ENCODE measurements at places on chromosomes 7 and 10.

GRCh38 chr10:21417172-21417712 lies 108.2 kb downstream of the SKIDA1 start:
- no peak for DNase-seq

- no peak for DNase-seq
Observed at GRCh38 chr10:7493996-7494395, 83.2 kb upstream of the SFMBT2 start.

- no peak for DNase-seq
Observed at GRCh38 chr7:28808796-28809533, 149.2 kb downstream of the TRIL start.

- DNase-seq: no peak
Observed at GRCh38 chr7:50954245-50954644, 171.5 kb upstream of the GRB10 start.

DNA sequence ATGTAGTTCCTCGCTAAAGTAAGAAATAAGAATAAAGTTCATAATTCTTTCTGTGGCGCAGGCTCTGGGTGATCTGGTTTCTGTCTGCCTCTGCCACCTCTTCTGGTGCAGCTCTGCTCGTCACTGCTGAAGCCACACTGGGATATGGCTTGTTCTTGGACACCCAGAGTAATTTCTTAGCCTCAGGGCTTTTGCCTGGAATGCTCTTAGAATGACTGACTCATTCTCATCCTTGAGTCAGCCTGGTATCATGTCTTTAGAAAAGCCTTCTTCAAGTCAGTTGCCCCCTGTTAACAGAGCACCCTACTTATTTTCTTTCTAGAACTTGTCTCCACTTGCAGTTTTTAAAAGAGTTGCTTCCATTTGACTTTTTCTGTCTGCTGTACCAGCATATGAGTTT lies 2.0 kb downstream of the ZSCAN25 start:
- no peak for DNase-seq

DNA sequence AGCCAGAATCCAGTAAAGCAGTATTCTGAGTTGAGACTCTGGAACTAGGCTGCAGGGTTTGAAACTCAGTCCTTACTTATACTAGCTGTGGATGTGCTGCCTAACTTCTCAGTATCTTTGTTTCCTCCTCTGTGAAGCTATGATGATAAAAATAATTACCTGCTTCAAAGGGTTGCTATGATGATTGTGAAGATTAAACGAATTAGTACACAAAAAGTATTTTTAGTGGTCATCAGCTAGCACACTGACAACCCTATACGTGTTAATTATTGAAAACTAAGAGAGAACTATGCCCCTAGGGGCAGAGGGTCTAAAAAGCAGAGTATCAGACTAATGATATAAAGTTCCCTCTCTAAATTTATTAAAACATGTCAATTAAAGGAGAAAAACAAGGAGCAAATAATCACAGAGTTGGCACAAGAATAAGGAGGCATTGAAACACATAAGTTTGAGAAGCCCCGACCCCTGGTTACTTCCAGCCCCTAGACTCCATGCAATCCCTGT lies 34.4 kb upstream of the ADD3 start:
- no peak for DNase-seq

DNA sequence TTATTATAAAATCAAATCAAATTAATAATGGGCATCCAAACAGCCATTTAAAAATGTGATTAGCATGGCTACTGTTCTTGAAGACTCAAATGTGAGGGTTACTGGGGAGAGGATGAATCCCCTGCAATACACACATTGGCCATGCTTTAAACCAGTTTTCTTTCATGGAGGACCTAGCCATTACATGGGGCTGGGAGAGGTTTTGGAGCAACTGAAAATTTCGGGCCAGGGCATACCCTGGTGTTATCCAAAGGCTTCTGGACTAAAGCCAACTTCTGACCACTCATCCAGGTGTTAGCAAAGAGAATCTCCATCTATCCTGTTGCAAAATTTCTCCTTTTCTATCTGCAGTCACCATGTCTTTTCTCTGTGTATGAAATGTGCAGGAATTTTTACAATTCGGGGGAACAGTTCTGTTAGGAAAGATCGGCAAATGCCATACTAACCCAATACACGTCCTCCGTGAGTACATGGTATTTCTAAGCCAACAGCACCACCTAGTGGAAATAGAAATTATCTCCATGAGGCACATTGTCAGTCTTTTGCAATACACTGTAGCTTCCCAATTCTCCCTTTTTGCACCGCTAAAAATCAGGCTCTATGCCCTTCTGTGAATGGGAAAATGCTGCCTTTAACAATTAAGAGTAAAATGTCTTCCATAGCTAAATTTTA lies 47.0 kb upstream of the ZNF107 start:
- DNase-seq: no peak

DNA sequence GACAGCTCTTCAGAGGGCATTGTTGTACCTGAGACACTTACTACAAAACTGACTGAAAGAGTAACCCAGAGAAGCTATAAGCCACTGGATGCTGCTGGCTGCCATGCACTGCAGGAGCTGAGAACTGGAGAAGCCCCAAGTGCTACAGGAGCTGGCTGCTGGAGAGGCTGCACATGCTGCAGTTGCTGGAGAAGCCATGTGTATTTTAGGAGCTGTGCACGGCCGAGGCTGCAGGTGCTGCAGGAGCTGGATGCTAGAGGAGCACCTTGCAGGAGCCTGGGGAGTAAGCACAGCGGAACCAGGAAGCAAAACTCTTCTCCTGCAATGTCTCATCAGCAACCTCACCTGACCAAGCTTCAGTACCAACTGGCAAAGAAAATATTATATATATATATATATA lies 45.5 kb downstream of the STEAP1B start:
- no peak for DNase-seq

DNA sequence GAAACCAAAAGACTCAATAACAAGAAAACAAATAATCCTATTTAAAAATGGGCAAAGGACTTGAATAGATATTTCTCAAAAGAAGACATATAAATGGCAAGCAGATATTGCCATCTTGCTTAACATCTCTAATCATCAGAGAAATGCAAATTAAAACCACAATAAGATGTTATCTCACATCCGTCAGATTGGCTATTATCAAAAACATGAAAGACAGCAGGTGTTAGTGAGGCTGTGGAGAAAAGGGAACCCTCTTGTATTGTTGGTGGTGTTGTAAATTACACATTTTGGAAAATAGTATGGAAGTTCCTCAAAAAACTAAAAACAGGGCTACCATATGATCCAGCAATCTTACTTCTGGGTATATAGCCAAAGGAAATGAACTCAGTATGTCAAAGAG lies 25.7 kb downstream of the OPALIN start:
- no peak for DNase-seq

DNA sequence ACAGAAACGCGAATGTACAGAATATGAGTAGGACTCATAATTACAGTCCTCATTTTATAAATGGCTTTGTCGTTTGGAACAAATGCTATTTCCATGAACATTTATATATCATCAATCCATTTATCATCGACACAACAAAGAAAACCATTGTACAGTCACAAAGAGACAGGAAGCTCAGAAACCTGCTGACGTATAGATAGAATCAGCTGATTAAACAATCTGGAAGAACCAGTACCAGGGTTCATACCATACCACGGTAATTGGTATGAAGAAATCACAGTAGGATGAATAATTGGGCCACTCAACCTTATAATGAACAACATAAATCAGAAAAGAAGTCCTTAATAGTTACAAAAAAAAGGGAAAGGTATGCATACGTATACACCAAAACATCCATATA lies 295.0 kb downstream of the PARD3 start:
- DNase-seq: no peak

GRCh38 chr10:132904181-132904813 lies 38.1 kb downstream of the CFAP46 start:
- peak; percentile 66 for DNase-seq

- DNase-seq: no peak
Observed at GRCh38 chr10:614790-615582, 74.5 kb downstream of the DIP2C start.
